ENCODE measurements at places on chromosomes 3 and 15. TPM values are rescaled to one million over a fixed set of nuclear protein-coding genes. Genes with fewer than 3 reads are reported as not detected.

The MNS1 gene
- 0.72 TPM for total RNA-seq

The SEMA7A gene
- 2.5 TPM for total RNA-seq

DNA sequence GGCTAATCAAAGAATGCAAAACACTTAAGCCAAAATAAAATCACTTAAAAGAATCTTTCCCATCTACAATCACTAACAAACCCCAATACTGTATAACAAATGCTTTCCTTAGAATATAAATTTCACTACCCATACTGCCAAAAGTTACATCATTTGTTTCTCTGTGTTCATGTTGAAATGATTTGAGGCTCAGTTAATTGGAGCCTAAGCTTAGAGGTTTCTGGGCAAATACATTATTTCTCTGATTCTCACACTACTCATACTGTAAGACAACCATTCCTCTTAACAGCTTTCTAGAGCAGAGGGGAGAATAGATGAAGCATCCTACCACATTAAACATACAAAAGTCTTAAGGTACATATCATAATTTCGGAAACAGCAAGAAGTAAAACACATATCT, 2.1 kb downstream of the RIOX2 start:
- DNase-seq = no peak

GRCh38 chr3:166291186-166291955, 454.1 kb upstream of the BCHE start:
- no peak for DNase-seq

- DNase-seq = no peak
Observed at GRCh38 chr3:156973954-156974353, 147.8 kb downstream of the LEKR1 start.

- peak; percentile 30 for DNase-seq
Observed at GRCh38 chr3:13420831-13421765, 976 bp upstream of the NUP210 start.

GRCh38 chr3:128680603-128681368, 30.2 kb upstream of the RPN1 start:
- DNase-seq = peak; percentile 99

- no peak for DNase-seq
Observed at GRCh38 chr3:38687321-38687720, 37.8 kb upstream of the SCN5A start.

- no peak for DNase-seq
Observed at GRCh38 chr15:91956026-91956723, 102.7 kb downstream of the SLCO3A1 start.

Measured in stomach (tissue), 19 donors.